ENCODE measurements at places on chromosomes 7 and 10.

- no peak for DNase-seq
Measured at GRCh38 chr7:73451780-73452398, 18.3 kb downstream of the FZD9 start.

DNA sequence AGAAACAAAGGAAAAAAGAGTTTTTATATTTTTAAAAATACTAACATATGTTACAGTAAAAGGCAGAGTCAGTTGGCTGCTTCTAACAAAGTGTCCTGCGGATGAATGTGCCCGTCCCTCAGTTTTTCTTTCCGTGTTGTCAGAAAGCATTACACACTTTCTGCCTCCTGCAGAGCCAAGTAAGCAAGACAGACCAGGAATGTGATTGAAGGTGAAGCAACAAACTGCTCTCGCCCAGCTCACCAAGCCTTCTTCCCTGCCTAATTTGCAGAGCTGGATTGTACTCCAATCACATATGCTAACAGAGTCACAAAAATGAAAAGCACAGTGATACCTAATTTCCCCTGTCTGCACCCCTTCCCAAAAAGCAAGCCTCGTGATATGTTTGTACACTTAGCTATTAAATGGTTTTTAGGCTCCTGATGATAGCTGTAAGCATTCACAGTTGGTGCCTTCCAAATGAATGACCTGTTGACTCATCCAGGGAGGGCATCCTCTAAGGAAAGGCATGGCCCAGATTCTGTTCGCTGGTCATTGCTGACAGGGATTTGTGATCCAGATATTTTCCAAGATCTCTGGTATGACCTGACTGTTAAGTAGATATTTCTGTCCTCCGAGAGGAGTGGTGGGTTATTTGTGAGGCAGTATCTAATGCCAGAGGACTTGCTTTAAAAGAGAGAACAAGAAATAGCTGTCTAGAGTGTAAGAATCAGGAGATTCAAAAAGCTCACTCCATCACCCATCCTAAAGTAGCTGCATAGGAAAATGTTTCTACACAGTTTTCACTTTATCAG lies 187.3 kb upstream of the PLXDC2 start:
- no peak for DNase-seq

- no peak for DNase-seq
Measured at GRCh38 chr10:80493522-80494051, 39.5 kb downstream of the TSPAN14 start.

DNA sequence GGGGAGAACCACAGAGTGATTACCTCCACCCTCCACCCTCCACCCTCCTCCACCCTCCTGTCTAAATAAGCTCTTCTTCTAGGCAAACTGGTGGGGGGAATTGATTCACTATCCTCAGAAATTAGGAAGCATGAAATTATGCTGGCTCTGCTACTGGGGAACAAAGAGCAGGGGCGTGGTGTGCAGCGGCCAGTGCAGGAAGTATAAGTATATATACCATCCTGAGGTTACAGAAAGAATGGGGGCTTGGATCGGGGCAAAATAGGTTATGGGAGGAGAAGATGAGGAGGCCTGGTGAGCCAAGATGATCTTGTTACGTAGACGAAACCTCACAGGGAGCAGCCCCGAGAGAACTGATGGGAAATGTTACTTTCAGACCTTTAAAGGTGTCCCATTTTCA lies 49.1 kb downstream of the SYPL1 start:
- DNase-seq: no peak

DNA sequence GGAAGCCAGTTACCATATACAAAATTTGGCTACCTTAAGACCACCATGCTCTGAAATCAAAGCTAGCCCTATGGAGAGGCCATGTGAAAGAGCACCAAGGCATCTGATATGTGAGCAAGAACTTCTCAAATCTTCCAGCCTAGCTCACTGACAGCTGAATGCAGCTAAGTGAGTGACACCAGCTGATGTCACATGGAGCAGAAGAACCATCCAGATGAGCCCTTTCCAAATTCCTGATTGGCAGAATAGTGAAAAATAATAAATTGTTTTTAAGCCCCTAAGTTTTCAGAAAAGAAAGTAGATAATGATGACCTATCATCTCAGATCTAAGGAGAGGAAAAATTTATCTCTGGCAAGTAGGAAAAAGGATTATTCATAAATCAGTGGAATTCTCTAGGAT lies 85.6 kb downstream of the CRTAC1 start:
- no peak for DNase-seq

GRCh38 chr7:142709921-142710320 lies 39.4 kb upstream of the PRSS1 start:
- no peak for DNase-seq

- no peak for DNase-seq
Measured at GRCh38 chr10:11243425-11244222, 226.0 kb downstream of the CELF2 start.

- DNase-seq: peak; percentile 37
Measured at GRCh38 chr7:76201732-76202665, at the start of gene SRRM3. Gene SRRM3 (plus strand): TSS chr7:76201896. CDS start chr7:76235067, 33,171 bp downstream.

DNA sequence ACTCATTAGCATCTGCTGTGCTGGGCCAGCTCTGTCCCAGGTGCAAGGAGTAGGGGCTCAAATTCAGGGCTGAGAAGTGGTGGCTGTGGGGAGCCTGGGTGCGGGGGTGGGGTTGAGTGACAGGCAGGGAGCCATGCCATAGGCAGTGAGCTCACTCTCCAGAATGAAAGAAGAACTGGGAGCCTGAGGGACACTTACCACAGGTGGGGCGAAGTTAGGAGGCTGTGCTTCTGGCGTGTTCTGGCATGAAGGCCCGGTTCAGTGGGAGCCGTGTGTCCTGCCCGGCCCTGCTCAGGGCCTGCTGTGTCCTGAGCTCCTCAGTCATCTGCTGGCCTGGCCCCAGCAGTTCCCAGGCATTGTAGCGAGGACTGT lies 62.5 kb downstream of the MKI67 start:
- no peak for DNase-seq

GRCh38 chr7:154842591-154842990 lies 160.3 kb downstream of the PAXIP1 start:
- DNase-seq: no peak

DNA sequence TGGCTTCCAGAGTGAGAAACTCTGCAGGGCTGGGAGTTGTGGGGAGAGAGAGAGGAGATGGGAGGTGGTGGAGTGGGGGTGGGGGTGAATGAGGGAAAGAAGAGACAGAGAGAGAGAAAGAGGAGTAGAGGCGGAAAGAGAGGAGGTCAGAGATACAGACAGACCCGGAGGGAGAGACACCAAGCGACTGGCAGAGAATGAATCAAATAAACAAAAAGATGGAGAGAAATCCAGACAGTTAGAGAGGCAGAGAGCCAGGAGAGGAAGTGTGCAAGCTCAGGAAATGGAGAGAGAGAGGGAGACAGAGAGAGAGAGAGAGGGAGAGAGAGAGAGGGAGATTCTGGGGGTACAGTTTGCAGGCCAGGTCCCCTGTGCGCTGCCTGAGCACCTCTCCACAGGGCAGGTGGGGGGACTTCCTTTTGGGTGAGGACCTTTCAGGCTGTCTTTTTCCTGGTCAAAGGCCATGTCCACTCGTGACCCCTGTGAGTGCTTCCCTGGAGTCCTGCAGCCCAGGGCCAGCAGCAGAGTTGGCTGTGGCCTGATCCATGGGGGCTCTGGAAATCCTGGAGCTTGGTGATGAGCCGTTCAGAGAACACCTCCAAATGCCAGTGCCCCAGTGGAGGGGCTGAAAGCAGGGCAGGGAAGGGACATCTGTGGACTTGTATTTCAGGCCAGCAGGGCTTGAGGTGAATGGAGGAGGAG lies 25.0 kb upstream of the PCBD1 start:
- no peak for DNase-seq

- no peak for DNase-seq
Measured at GRCh38 chr7:26948617-26949118, 84.3 kb upstream of the SKAP2 start.

DNA sequence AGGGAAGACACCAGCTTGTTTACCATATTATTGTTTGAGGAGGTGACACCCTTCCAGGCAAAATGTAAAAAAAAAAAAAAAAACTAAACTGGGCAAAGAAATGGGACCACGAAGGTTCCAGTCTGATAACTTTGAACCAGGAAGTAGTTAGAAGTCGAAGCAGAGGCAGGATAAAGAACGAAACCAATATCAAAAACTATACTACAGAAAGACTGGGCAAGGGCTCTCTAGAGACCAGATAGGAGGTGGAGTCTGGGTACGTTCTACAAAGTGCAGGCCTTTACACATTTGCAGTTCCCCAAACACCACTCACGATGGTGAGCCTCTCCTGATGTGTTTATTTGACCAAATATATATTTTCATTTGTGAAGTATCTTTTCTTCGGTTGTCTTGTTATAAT lies 125.7 kb upstream of the CDK1 start:
- DNase-seq: no peak

DNA sequence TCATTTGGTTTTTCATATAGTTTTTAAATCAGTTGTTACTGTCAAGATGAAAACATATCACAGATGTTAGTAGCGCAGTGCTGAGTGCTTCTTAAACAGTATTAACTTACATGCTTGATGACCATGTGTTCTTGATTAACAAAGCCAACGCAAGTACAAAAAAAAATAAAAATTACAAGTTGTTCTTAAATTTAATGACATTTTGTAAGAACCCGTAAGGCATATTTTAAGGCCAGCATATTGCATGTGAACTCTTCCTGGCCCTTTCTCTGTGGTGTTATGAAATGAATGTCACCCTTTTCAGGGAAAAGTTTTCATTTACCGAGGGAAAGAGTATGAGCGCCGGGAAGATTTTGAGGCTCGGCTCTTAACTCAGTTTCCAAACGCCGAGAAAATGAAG lies 140.4 kb upstream of the NPS start:
- no peak for DNase-seq

- no peak for DNase-seq
Measured at GRCh38 chr10:95445837-95446486, 115.2 kb downstream of the SORBS1 start.

DNA sequence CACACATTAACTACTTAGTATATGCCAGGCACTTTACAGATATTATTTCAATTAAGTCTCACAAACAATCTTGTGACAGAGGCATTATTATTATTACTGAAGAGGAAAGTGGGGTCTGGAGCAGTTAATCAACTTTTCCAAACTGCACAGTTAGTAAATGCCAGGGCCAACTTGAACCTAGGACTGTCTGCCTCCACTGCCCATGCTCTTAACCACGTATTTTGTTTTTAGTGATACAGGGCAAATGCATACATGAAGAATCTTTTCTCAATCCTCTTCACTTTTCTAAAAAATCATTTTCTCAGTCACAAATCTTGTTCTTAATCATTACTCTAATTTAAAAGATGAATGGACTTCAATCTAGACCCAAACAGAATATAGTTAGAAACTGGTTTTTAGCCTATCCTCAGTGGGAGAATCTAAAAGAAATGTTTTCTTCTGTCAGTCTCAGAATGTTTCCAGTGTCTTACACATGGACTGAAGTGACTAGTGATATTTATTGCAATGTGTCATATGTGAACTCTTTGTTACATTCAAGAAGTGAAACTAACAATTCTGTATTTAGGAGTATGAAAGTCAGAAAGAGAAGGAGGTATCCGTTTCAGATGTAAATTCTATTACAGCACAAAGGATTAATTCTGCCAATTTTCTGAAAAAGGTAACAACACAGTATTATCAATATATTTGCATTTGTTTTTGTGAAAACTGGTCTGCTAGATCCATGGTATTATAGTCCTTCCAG lies 55.5 kb upstream of the CCNJ start:
- DNase-seq: no peak

DNA sequence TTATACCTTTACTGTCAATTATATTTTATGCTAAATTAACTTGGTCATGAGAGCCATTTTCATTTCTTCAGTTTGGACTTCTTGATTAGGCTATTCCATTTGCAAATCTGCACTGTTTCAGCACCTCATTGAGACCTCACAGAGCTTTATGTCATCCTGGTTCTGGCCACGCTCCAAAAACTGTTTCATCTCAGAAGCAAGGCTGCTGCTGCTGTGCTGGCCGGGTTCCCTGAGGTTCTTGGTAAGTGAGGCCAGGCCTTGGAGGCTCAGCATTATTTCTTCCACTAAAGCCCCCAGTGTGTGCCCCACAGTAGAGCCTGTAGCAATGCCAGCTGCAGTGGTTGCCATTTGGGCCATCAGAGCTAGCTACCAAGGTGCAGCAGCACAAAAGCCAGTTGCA lies 7.8 kb upstream of the ZNF485 start:
- DNase-seq: no peak

DNA sequence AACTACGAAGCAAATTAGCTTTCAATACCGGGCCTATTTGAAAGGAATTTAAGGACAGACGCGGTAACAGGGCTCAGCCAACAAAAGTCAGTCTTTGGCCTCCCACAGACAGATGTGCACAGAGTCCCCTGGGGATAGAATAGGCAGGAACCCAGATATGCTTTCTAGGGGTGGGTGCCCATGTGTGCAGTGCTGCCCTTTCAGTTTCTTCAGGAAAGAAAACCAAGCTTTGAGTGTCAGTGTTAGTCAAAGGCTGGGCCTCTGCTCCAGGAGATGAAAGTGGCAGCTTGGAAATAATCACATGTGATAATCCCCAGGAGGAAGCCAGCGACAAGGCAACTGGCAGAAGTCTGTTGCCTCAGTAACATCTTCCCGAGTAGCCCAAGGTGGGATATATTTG lies 43.8 kb upstream of the CSTF2T start:
- no peak for DNase-seq

- no peak for DNase-seq
Measured at GRCh38 chr10:77072836-77073662, 564.6 kb downstream of the KCNMA1 start.

DNA sequence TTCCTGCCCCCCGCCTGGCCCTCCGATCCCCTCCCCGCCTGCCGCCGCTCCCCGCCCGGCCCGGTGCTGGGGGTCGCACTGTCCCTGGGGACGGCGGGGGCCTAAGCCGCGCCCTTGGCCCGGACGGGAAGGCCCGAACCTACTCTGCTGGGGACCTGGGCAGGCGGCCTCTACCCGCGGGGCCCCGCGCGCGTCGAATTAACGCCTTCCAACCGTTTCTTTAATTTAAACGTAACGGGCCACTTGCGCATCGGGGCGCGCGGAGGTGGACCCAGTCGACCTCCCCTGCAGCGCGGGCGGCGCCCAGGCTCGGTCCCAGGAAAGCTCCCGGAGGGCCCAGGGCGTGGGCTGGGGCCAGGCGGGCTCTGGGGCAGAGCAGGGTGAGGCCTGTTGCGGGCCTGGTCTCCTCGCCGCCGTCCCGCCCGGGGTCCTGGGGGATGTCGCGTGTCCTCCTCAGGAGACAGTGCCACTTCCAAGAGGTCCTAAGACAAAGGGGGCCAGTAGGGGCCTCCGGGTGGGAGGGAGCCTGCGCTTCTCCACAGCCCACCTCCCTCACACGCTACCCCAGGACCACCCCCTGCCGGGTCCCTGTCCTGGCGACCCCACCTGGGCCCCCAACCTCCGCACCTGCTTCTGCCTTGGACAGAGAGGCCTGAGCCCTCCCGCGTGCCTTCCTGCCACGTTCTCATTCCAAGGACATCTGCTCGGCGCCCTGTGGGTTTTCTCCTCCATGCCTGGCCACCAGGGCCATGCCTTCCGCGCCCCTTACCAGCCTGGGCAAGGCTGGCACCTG lies 658 bp upstream of the PTPRN2 start:
- no peak for DNase-seq
